ENCODE measurements at places on chromosomes 1 and 21.

DNA sequence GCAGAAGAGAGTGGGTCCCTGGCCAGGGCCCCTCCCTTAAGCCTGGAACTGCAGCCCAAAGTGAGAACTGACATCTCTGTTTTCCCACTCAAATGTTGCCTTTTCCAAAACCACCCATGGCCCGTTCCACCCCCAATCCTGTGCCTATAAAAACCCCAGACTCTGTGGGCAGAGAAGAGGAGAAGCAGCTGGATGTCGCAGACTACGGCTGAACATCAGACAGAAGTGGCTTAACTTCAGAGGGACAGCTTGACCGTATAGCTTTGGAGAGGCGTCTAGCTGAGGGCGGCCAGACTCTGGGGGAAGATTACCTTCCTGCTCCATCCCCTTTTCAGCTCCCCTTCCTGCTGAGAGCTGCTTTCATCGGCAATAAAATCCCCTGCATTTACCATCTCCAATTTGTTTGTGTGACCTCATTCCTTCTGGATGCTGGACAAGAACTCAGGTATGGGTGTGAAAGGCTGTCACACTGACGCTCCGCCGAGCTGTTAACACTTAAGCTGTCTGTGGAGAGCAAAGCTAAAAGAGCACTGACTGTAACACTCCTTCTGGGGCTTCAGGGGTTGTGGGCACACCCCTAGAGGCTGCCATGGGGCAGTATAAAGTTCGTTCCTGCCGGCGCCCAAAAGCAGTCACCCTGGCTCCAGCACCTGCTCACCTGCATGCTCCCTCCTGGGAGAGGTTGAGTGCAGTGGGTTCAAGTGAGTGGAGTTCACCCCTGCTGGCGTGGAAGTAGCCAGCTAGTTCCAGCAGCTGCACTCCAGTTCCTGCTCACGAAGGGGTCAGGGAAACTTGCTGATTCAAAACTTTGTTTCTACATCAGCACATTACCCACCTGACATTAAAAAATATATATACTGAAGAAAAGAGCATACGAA lies 19.6 kb upstream of the ERO1B start:
- DNase-seq: no peak

GRCh38 chr1:184385865-184386311 lies 941 bp upstream of the C1orf21 start:
- no peak for DNase-seq

GRCh38 chr1:20726118-20726911 lies 6.2 kb downstream of the SH2D5 start:
- no peak for DNase-seq

GRCh38 chr21:30625449-30626165 lies 5.2 kb downstream of the KRTAP20-4 start:
- DNase-seq: no peak

DNA sequence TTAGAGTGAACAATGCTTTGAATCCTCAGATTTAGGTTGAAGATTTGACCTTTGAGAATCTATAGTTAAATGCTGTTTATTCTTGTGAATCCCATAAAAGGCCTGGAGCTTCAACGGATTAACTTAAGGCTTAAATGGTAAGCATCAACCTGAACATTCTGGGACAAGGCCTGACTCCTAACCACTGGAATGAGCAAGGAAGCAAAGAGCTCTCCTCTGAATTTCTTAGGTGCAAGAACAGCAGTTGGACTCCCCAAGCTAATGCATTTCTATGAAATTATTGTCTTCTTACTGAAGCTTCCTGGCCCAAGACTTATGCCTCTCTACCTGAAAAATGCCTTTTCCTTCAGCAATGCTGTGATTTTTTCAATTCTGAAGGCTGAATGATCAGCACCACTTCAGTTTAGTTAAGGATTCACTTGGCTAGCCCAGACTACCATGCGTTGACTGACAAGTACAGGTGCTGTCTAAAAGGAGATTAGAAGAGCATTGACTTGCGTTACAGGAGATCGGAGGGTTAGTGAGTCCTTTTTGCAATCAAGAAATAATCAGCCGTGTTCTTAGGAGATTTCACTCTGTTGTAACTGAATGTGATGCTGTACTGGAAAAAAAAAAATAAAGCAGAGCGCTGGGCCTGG lies 178.5 kb downstream of the ZC3H11B start:
- no peak for DNase-seq

DNA sequence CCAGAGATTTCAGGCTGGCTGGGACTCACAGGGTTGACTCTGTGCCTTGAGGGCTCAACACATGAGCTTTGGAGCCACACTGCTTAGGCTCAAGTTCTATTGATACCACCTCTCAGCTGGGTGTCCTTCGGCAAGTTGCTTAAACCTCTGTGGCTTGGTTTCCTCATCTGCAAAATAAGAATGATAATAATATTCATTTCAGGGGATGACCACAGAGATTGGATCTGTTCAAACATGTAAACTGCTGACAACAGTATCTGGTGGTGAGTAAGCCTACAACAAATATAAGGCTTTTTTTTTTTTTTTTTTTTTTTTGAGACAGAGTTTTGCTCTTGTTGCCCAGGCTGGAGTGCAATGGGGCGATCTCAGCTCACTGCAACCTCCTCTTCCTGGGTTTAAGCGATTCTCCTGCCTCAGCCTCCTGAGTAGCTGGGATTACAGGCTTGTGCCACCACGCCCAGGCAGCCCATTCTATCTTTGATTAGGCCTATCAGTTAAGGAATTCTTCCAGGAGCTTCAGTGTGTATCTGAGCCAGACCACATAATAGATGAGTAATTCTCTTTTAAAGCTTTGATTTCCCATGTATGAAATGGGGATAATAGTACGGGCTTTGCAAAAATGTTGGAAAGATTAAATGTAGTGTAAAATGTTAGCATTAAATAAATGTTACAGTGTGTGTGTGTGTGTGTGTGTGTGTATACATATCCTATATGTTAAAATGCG lies 437.6 kb downstream of the PRDM2 start:
- no peak for DNase-seq

DNA sequence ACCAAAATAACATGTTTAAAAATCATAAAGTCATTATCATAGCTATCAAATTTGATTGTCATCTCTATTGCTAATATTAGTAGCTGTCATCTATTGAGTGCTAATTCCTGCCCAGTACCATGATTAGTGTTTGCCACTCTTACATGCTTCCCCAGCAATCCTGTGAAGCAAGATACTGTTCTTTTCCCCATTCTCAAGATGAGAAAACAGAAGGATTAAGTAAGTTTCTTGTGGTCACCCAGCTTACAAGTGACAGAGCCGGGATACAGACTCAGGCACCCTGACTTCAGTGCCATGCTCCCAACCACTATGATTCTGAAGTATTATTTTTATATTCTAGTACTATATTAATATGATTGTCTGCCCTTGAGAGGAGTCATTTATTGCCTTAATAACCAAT lies 36.5 kb downstream of the LRRC8C start:
- DNase-seq: no peak

- no peak for DNase-seq
Measured at GRCh38 chr21:36113647-36114428, 21.0 kb upstream of the CBR3 start.

DNA sequence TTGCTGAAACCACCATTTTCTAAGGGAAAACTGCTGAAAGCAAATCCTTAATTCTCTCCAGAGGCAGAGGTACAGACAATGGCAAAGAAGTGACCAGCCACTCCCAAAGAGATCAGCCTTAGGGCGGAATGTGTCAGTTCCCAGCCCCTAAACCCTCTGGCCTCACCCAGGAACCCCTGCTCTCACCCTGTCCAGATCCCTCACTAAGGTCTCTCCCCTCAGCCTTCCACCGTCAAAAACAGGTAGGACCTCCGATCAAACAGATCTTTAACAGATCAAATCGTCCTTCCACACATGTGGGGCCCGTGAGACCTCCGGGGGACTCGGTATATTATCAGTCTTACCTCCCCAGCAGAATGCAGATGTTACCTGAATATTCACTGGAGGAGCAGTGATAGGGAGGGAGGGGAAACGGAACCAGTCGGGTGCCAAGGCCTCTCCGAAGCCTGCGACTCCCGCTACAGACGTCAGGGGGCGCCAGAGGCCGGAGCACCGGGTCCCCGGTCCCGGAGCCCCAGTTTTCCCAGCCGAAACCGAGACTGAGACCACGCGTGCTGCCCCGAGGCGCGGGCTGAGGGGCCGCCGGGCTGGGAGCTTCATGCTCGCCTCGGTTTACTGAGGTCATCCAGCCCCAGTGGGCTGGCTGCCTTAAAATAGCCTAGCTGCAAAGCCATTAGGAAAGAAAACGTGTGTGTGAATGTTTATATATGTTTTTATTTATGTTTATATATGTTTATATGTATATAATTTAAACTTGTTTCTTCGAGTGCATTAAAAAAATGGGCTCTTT lies 23.6 kb downstream of the GPA33 start:
- DNase-seq: peak; percentile 46

DNA sequence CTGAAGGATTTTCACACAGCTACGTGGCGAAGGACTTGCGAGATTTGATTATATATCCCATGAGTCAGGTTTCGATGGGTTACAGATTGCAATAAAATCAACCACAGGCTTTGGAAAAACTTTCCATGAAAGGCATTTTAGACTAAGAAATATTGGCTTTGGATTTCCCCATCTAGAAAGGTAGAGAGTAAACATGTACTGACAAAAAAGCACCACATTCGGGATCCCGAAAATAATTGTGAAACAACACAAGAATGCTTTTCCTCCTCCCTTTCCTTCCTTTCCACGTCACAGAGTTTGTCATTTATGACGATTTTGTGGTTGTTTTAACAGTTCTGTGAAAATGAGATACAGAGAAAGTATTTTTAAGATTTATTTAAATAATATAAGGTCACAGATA lies 38.5 kb downstream of the TGFB2 start:
- no peak for DNase-seq

GRCh38 chr1:21951226-21951870 lies 14.2 kb upstream of the HSPG2 start:
- no peak for DNase-seq

DNA sequence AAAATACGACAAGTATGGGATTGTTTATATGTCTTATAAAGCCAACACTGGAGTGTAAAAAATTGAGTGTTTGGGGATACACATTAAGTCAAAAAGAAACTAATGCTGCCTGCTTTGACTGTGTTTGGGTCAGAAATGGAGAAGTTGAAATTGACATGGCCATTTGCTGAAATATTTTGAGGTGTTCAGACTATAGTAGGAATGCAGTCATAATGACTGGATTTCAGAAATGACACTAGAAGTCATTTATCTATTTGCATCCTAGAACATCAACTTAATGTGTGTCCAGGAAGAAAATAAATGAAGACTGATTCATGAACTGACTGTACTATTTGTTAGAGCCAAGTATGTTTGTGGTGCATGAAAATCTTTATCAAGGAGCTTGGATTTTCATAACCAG lies 28.4 kb downstream of the RASAL2 start:
- DNase-seq: no peak

- no peak for DNase-seq
Measured at GRCh38 chr1:162633081-162633762, 958 bp downstream of the DDR2 start.

- no peak for DNase-seq
Measured at GRCh38 chr1:147245129-147245528, 2.6 kb downstream of the CHD1L start.

GRCh38 chr1:1019122-1019999 lies 559 bp upstream of the AGRN start:
- DNase-seq: peak; percentile 78

- DNase-seq: no peak
Measured at GRCh38 chr1:151968058-151968457, 25.6 kb downstream of the S100A10 start.

- no peak for DNase-seq
Measured at GRCh38 chr1:84267476-84267875, 34.0 kb upstream of the SAMD13 start.

DNA sequence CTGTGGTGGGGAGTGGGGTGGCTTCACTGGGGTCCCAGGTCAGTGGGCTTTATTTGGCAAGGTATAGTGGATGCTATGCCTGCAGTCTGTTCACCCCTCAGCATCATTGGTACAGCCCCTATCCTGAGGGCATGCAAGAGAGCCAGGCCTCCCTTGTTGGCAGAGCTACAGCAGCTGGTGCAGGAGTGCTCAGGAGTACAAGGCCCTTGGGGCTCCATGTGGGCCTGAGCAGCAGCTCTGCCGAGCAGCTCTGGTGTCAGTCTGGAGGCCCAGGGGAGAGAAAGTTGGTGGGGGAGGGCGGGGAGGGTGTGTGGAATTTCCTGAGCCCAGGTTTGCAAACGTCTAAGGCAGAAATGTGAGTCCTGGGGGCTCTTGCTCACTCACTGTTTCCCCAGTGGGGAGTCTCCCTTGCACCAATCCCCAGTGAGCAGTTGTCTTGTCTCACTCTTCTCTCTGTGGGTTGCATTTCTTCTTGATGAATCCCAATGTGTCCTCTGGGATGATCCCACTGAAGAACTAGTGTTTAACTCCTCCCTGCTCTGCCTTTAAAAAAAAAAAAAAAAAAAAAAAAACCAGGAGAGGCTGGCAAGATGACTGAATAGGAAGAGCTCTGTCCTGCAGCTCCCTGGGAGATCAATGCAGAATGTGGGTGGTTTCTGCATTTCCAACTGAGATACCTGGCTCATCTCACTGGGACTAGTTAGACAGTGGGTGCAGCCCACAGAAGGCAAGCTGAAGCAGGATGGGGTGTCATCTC lies 39.5 kb upstream of the CYP4X1 start:
- DNase-seq: no peak

DNA sequence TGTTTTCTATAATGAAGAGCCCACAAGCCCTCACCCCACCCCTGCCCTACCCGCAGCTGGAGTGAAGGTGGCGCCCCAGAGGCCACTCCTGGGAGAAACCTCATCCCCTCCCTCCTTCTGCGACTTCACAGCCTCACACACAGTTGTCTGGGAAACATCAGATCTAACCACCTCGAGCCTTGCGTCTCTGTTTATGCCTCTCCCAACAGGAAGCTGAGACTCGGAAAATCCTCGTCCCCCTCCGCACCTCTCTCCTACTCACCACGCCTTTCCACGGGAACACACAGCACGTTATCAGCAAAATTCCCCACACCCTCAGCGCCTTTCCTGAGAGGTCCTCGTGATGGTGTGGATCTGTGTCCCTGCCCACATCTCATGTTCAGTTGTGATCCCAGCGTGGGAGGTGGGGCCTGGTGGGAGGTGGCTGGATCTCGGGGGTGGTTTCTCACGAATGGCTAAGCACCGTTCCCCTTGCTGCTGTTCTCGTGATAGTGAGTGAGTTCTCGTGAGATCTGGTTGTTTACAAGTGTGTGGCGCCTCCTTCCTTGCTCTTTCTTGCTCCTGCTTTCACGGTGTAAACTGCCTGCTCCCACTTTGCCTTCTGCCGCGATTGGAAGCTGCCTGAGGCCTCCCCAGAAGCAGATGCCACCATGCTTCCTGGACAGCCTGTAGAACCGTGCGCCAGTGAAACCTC lies 190.6 kb downstream of the KIF26B start:
- DNase-seq: no peak

GRCh38 chr1:6796095-6796494 lies 10.8 kb downstream of the CAMTA1 start:
- no peak for DNase-seq

- no peak for DNase-seq
Measured at GRCh38 chr1:44060830-44061267, 29.6 kb upstream of the SLC6A9 start.

- no peak for DNase-seq
Measured at GRCh38 chr21:41321908-41322495, 5.4 kb downstream of the FAM3B start.

DNA sequence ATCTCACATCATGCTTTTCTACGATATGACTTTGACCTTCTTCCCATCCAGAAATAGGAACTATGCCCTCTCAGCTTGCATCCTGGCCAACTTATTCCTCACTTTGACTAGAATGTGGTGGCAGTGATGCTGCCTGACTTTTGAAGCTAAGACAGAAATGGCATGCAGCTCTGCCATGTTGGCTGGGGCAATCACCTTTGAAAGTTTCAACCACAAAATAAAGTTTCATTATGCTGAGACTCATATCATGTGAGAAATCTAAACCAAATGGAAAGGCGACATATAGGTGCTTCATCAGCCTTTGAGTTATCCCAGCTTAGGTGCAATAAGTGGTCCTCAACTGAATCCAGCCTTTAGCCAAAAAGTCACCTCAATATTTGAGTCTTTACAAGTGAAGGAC lies 370.0 kb upstream of the CHRM3 start:
- DNase-seq: no peak
